Globus pallidus (tissue), 1 donor: ENCODE measurements at places on chromosomes 4 and X.

DNA sequence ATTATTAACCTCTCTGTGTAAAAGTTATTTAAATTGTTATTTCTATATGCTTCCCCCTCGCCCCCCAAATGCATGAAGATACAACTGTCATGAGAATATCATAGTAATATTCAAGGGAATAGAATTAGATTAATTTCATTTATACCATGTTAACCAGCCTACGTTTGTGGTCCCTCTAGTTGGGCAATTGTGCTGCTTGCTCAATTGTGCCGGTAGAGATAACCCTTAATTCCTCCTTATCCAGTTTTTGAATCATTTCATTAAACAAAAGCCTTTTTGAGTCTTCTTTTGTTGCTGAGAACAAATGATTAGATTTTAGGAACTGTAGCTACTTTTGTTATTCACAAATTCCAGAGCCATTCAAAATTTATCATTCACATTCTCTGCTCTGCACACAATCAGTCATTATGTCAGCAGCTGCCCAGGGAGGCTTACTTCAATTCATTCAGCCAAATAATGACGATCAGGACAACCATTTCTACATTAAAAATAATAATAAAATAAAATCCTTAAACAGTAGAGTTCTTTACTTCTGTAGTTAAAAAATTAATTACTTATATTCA, 98.1 kb downstream of the ADGRL3 start:
- peak; percentile 57 for DNase-seq

GRCh38 chr4:74031576-74031975, 6.9 kb downstream of the CXCL3 start:
- DNase-seq, result no peak

DNA sequence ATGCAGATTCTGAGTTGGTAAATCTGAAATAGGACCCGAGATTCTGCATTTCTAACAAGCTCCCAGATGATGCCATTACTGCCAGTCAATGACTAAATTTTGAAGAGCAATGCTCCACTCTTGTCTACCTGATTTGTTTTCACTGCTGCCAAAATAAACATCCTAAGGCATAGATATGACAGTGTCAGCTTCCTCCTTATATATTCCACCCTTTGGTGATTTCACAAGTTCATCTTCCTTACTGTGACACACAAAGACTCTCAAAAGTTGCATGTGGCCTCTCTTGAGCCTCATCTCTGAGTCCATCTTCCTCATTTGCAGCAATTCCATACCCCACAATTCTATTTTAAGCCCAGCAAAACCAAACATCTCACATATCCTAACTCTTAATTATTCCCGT, 110.9 kb downstream of the FBXW7 start:
- DNase-seq, result no peak

DNA sequence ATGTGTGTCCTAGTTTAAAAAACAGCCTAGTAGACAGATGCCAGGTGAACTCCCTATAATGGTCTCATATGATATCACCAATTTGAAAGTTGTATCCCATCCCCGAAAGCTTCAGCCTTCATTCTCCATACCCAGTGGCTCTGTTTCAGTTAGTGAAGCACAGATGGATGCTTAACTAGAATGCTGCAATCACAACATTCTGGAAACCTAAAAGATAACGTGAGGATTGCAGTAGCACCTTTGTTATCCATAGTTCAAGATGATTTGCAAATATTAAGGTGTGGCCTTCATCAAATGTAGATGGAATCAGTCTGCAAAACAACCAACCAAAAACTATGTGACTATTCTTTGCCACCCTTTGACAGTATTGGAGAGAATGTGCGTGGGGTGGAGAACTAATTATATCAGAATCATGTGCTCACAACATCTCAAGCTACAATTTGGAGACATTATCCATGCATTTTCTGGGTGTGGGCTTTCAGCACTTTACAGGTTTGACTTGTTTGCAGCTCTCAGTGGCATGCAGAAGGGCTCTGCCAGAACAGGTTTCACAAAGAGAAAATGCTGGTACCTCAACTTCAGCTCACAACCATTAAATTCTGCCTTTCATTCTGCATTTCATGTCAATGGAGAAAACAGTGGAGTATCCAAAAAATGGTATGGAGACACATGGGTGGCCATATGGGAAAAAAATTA, 18.3 kb upstream of the PPID start:
- DNase-seq, result no peak

DNA sequence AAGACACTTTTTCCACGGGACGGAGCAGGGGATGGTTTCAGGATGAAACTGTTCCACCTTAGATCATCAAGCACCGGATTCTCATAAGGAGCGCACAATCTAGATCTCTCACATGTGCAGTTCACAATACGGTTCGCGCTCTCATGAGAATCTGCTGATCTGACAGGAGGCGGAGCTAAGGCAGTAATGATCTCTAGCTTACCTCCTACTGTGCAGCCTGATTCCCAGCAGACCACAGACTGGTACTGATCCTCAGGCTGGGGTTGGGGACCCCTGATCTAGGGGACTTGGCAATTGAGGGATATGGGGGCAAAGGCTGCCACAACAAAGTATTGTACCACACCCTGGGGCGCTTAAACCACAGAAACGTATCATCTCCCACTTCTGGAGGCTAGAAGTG, 25.7 kb downstream of the ZNF185 start:
- no peak for DNase-seq

GRCh38 chr4:168849030-168849675, 160.9 kb downstream of the CBR4 start:
- peak; percentile 38 for DNase-seq

GRCh38 chrX:138150709-138151108, 560.8 kb downstream of the FGF13 start:
- no peak for DNase-seq
